ENCODE measurements at places on chromosomes 3 and 15.
A peak's percentile ranks its signal among the peaks of the same experiment; 100 is the strongest.

DNA sequence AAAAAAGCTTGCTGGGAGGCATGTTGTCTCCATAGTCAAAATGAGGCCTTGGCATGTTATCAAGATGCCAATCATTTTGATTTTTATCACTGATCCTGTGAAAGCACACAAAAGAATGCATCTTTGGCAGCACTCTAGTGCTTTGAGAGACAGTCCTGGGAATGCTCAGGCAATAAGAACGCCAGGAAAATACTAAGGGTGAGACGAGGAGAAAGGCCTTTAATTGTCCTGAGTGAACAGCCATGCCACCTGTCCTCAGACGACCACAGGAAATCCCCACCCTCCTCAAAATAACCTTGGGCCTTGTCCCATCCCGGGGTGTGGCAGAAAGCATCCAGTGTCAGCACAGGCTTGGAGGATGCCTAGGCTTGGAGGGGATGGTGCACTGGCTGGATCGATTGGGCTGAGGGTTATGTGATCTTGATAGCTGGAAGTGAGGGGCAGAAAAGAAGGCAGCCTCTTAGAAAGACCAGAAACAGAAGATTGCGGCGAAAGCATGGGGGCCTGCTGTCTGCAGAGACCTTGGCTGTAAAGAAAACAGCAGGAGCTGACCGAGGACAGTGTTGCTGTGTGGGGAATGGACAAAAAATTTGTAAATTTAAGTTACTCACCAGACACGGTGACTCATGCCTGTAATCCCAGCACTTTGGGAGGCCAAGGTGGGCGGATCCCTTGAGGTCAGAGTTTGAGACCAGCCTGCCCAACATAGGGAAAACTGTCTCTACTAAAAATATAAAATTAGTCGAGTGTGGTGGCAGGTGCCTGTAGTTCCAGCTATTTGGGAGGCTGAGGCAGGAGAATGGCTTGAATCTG is 7.3 kb downstream of the TMEM158 start:
- no peak for DNase-seq

GRCh38 chr15:58165661-58166060 is 27.5 kb downstream of the AQP9 start:
- no peak for DNase-seq

GRCh38 chr3:171758109-171758508 is 52.2 kb downstream of the PLD1 start:
- no peak for DNase-seq

GRCh38 chr3:1275495-1275894 is 182.7 kb downstream of the CNTN6 start:
- no peak for DNase-seq

DNA sequence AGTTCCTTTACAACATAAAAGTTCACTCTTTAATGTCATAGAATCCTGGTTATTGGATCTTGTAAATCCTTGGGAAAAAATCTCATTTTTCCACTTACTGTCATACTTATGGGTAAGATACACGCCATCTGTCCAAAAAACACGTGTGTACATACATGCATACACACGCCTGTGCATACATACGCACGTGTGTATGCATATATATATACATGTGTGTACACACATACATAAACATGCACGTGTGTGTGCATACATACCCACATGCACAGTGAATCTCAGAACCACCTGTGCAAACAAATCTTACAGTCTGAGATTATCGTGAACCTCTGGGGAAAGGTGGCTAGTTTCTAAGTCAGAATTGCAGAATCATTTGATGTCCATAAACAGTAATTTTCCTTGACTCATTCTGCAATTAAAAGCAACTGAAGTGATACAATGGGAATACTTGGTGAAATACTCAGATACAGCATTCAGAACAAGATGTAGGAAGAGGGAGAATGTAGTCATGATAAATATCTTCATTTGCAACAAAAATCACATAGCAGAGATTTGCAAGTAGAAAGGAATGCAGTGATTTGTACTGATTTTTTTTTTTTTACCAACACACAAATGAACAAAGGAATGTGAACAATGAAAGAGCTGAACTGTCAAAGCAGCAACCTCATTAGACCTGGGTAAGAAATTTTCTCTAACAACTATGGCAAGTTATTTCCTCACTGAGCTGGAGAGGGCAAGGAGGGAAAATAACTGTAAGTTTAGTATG is 160.6 kb upstream of the POU1F1 start:
- DNase-seq, result no peak

- no peak for DNase-seq
Measured at GRCh38 chr3:12661926-12662592, 1.9 kb downstream of the RAF1 start.

DNA sequence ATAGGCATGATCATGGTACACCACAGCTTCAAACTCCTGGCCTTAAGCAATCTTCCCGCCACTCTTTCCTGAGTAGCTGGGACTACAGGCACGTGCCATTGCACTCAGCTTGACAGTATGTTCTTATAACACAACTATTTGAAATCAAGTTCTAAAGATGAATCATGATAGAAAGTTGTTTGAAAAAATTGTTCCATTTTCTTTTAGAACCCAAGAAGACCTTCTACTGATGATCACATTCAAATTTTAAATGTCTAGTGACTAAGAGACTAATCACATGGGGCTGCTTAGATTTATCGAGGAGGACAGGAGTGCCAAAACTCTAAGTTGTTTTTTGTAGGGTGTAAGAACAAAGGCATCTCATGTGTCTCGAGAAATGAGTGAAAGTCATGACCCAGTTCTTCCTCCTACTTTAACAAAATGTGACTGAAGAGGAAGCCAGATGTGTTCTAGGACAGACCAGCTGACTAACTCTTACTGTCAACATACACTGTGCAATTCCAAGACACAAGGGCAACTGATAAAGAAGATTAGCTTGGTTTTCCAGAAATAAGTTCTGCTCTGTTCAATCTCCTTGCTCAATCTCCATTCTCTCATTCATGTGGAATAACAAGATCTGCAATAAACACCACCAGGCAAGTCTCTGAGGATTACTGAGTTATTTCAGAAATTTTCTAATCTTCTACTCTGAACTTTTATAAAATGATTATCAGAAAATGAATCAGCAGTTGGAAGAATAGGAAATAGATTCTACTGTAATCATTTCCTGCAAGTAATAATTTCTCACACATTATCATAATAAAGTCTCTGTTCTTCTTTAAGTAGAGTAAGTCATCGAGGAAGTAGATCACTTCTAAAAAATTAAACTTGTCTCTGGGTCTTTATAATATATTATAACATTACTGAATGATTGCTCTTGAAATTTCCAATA is 122.6 kb upstream of the CCNL1 start:
- no peak for DNase-seq

DNA sequence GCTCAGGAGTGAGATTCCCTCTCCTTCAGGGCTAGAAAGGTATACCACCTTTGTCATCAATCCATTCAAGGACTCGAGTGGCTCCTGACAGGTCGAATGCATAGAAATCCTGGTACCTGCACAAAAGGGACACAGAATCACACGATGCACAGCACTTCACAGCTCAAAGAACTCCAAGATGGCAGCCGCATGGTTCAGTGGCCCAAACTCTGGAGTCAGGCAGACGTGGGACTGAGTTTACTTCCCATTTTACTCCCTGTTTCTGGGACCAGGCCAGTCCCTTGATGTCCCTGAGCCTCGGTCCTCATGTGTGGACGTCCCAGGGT is 536 bp downstream of the WDR73 start:
- DNase-seq, result peak; percentile 45

GRCh38 chr15:85071061-85071460 is 89.4 kb downstream of the PDE8A start:
- no peak for DNase-seq

DNA sequence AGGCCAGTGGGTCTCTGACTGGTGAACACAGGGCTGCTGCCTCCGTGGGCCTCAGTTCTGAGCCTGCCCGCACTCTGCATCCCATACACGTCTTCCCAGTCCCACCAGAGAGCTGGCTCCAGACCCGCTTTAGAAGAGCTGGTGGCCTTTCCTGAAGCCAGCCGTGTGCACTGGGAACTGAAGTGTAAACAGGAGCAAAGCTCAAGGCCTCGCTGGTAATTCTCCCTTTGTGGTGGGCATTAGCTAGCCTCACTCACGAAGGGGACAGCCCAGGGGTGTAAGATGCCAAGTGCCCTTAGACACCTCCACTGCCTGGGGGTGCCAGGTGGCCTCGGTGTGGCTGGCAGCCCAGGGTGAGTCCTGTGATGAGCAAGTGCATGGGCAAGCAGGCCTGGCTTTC is 12.9 kb upstream of the LINGO1 start:
- DNase-seq, result no peak

GRCh38 chr3:16112910-16113504 is 61.5 kb upstream of the GALNT15 start:
- DNase-seq, result no peak

DNA sequence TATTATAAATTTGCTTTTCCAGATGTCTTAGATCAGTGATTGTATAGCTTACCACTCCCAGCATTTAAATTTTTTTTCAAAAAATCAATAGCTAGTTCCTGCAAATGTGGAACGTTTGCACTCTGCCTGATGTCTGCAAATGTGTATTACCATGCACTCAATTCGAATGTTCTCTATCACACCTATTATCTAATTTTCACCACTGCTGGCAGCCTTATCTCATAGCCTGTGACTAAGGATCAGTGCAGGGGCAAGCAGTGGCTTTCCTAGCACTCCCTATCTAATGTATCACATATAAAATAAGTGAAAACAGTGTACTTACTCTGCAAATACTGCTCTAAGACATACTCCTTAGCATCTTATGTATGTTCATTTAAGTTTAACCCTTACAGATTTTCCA is 196.3 kb upstream of the PLSCR5 start:
- no peak for DNase-seq

- no peak for DNase-seq
Measured at GRCh38 chr3:26291840-26292239, 330.7 kb upstream of the LRRC3B start.

DNA sequence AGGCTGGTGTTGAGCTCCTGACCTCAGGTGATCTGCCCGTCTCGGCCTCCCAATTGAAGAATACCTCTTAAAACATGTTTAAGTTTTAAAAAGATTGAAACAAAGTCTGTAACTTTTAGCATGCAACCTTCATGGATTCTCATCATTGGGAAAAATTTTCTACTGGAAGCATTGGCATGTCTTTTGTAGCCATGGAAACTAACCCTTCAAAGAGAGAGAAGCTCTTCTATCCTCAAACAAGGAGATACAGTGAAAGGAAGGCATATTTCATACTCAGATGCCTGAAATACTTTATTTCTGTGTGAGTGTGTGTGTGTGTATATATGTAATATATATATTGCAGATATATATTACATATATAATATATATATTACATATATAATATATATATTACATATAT is 154.9 kb downstream of the CHDH start:
- DNase-seq, result no peak

DNA sequence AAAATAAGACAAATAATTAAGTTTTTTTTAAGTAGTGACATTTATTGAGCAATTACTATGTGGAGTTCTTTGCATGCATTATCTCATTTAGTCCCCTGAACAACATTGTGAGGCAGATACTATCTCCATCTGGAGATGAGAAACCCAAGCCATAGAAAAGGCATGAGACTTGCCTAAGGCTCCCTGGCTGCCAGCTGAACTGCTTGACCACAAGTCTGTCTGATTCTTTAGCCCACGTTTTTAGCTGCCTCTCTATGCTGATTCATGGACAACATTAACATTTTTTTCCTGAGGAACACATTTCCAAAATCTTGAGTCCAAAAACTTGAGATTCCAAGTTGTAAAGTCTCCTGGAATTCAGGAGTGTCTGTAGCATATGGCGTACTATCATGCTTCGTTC is 263.6 kb upstream of the GOLGA6L4 start:
- no peak for DNase-seq

DNA sequence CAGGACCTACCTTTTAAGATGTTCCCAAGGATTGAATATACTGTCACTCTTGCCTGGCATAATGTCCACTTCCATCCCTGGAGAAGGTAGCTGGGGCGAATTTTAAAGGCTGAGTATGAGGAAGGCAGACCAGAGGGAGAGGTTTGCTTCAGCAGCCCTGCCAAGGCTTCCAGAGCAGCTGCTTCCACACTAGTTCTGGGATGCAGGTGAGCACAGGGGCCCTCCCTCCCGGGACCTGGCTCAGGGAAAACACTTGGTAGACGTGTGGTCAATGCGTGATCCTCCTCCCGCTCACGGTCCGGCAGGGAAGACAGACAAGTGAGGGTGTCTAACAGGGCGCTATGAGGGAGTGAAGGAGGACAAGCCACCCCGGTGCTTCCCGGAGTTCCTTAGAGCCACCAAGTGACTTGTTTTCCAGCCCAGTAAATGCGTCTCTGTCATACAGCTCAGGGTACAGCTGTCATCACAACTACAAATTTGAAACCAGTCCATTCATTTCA is 327.6 kb downstream of the ARRDC4 start:
- DNase-seq, result no peak

GRCh38 chr3:113255854-113256615 is 44.7 kb downstream of the BOC start:
- DNase-seq, result no peak

DNA sequence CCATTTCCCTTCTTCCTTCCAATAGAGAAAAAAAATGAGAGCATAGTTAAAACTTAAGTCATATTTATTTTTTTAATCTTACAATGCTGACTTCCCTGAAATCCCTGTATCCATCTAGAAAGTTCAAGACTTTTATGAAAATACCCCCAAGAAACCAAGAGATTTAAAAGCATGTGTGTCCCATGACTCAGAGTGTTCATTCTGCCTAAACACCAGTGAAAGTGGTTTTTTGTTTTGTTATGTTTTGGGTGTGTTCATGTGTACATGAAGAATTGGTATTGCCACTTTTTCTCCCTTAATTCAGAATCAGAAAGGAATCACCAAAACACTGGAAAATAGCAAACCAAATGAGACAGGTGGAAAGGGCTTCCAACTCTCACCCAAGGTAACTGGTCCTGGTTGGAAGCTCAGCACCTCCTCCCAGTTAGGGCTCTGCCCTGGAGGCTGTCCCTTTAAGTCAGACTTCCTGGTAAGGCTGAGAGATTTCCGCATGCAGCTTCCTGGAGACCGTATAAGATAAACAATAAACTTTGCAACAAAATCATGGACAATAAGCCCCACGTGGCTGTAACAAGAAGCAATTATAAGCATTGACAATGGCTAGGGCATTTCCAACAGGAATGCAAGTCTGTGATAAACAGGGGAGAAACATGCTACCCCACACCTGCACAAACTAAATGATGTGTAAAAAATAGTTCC is 121.9 kb upstream of the ARHGEF3 start:
- DNase-seq, result peak; percentile 63

- DNase-seq, result no peak
Measured at GRCh38 chr3:143914257-143914656, 57.4 kb upstream of the DIPK2A start.
